Type B pancreatic cell (in vitro differentiated cells): ENCODE measurements at places on chromosomes 1 and 21.
A peak's percentile ranks its signal among the peaks of the same experiment; 100 is the strongest.

DNA sequence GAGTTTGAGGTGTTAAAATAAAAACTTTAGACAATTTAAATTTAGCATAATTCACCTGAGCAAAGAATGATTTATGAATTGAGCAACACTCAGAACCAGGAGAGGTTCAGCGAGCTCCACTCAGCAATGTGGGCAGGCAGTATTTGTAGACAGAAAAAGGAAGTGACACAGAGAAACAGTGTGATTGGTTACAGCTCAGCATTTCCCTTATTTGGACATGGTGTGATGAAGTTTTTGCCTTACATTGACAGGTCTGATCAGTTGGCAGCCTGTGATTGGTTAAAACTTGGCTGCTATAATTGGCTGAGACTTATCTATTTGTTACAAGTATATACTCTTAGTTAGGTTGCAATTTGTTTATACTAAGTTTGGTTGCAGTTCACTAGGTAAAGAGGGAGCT is 621.2 kb upstream of the PRMT6 start:
- DNase-seq: no peak

DNA sequence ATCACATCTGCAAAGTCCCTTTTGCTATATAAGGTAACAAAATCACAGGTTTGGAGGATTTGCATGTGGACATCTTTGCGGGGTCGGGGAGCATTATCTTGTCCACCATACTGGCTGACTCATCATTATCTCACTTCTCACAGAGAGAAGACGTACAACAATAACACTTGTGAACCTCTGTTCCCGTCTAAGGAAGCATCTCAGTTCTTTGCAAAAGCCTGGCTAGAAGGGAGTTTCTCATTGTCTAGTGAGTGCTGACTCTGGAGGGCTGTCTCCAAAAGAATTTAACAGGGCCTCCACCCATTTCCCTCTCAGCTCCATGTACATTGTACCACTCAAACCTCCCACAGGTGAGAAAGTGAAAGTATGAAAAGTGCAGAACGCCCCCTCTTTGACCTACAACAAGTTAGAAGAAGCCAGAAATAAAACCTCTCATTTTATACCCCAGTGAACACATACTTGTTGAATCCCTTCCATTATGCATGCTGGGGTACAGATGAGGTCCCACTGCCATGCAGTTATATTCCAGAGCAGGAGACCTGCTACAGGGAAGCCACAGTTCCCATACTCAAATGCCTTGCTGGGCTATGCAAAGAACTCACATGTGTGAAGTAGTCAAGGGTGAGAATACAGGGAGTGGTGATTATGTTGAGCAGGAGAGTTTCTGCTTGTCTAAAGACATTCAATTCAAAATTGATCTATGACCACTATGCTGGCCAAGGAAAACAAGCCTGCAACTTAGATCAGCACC is 121.7 kb upstream of the PRDX6 start:
- DNase-seq: no peak

GRCh38 chr1:38708701-38709258 is 150.8 kb downstream of the RRAGC start:
- no peak for DNase-seq

DNA sequence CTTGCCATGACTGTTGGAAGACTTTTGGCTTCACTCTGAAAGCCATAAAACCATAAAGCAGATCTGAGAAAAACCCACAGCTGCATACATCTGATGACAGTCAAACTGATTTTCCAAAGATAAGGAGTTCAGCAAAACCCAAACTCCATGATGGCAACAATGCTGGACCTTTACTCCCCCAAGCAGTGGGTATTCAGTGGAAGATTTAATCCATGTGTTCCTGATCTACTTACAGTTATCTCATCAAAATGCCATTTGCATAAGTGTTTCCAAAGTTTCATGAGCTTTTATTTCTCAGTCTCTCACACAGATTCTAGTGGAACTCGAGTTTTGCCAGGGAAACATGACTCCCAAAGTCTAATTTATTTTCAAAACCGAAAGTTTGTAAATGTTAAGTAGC is 184.9 kb downstream of the ZC3H11B start:
- DNase-seq: no peak

- no peak for DNase-seq
Observed at GRCh38 chr1:6083801-6084446, 38.2 kb downstream of the KCNAB2 start.

GRCh38 chr1:37042506-37042905 is 8.2 kb upstream of the GRIK3 start:
- DNase-seq: no peak

GRCh38 chr1:101849356-101849755 is 147.4 kb downstream of the OLFM3 start:
- no peak for DNase-seq

GRCh38 chr1:214493126-214493796 is 58.1 kb downstream of the PTPN14 start:
- DNase-seq: no peak

- no peak for DNase-seq
Observed at GRCh38 chr21:38129711-38130110, 127.1 kb upstream of the KCNJ15 start.

DNA sequence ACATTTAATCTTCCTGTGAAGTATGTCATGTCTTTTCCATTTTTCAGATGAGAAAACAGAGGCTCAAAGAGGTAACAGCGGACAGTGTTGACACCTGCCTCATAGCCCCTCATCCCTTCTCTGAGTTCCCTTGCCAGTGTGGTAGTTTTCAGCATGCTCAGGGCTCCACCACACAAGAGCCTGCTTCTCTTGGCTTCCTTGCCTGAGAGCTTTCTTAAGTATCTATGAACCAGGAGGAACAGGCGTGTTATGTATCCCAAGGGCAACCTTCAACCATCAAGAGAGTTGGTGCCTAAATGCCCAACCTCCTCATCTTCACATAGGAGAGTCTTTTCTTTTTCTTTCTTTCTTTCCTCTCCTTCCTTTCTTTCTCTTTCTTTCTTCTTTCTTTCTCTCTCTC is 5.9 kb upstream of the PAFAH2 start:
- DNase-seq: no peak

GRCh38 chr1:112702067-112702395 is 4.9 kb downstream of the RHOC start:
- DNase-seq: no peak

DNA sequence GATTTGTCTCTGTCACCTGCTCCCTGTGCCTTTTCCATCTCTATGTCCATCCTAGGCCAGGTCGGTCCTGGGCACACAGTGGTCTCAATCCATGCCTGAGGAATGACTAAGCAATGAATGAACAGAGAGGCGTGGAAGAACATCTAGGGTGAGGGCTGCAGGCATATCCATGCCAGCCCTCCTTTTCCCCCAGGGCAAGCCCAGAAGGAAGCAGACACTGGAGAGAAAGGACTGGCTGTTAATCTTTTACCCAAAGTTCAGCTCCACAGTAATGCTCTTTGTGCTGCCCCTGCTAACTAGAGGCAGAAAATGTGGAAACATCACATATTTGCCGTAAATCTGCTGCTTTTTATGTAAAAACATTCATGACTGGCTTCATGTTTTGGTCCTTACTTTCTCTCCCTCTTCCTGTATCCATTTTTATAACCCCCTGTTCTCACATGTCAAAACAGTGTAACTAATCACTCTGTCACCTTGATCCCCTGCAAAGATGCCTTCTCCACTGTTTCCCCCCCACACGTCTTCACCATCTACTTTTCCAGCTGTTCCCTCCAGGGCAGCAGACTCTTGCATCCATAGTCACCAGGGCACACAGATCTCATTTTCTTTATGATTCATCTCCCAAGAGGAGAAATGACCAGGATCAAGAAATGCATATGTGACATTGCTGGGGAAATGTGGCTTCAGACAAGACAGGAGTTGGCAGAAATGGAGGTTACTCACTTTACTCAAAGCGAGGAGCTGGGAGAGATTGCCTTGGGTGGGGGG is 166.4 kb upstream of the PROX1 start:
- DNase-seq: no peak

GRCh38 chr1:44539991-44540730 is 134.1 kb downstream of the TMEM53 start:
- no peak for DNase-seq

DNA sequence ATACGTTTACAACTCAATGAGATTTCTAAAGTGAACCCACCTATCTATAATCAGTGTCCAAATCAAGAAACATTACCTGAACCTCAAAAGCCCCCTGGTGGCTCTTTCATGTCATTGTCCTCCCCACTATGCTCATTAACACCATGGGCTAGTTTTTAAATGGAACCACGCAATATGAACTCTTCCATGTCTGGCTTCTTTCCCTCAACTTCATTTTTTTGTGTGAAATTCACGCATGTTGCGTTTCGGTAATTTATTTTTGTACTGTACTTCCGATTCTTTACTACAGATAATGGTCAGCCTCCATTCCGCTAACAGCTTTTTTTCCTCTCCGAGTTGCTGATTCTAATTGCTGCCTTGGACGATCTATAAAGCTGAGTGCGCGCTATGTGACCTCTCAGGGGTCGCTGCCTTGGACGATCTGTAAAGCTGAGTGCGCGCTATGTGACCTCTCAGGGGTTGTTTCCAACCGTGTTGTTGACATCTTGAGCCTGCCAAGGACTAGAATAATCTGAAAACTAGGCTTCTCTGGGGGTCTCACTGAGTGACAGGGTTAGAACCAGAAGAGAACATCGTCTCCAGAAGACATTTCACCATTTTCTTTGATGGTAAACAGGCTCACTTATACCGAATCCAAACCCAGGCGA is 1.1 kb upstream of the CACYBP start:
- DNase-seq: no peak

DNA sequence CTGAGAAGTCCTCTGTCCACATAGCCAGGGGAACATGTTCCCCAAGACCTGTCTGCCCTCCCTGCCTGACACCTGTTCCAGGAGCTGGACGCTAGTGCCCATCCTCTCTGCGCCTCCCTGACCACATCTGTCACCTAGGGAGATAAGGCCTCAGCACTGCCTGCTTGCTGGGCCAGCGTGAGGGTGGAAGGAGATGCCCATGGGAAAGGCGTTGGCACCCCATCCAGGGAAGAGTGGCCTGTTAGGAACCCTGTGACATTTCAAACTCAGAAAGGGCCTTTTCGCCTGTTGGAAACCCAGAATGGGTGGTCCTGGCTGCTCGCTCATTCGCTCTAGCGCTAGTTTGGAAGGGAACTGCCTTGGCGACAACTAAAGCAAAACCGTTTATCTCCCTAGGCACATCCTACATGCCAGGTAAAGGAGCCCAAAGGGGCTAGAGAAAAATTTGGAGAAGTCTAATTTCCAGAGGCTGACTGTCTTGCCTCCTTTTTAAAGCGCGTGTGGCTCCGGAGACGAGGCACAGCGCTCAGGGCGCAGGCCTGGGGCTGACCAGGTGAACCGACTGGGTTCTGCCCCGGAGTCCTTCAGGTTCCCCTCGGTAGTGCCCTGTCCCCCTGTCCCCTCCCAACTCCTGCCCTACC is 410 bp downstream of the ACTA1 start:
- DNase-seq: no peak

GRCh38 chr1:42155362-42155761 is 2.2 kb downstream of the GUCA2B start:
- DNase-seq: no peak

DNA sequence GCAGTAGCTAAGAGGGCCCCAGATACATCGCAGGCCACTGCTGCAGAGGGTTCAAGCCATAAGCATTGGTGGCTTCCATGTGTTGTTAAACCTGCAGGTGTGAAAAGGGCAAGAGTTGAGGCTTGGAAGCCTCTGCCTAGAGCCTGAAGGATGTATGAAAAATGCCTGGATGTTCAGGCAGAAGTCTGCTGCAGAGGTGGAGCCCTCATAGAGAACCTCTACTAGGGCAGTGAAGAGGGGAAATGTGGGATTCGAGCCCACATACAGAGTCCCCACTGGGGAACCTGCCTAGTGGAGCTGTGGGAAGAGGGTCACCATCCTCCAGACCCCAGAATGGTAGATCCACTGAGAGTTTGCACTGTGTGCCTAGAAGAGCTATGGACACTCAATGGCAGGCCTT is 30.6 kb upstream of the ADGRL4 start:
- DNase-seq: no peak

GRCh38 chr1:57826535-57826934 is 402.7 kb upstream of the DAB1 start:
- DNase-seq: no peak

- DNase-seq: no peak
Observed at GRCh38 chr1:8361198-8361849, 43.4 kb downstream of the SLC45A1 start.

GRCh38 chr1:85047472-85048295 is 616 bp downstream of the MCOLN3 start:
- DNase-seq: peak; percentile 70

GRCh38 chr1:231940701-231941100 is 314.1 kb downstream of the DISC1 start:
- no peak for DNase-seq

- DNase-seq: no peak
Observed at GRCh38 chr1:29551123-29551936, 315.0 kb downstream of the PTPRU start.

DNA sequence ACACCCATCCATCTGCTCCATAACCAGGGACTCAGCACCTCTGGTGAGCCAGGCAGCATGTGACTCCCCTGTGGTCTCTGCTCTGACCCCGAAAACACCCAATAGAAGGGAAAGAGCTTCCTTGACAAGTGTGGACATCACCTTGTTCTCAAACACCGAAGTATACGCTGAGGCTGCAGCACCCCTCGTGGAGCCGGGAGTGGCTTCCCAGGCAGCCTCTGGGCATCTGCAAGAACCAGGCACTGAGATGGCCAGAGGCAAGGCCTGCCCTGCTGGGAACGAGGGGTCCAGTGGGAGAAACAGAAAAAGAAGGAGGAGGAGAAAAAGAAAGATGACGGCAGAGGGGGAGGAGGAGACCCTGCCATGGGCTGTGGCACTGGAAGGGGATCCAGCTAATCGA is 18.2 kb upstream of the AJAP1 start:
- no peak for DNase-seq

DNA sequence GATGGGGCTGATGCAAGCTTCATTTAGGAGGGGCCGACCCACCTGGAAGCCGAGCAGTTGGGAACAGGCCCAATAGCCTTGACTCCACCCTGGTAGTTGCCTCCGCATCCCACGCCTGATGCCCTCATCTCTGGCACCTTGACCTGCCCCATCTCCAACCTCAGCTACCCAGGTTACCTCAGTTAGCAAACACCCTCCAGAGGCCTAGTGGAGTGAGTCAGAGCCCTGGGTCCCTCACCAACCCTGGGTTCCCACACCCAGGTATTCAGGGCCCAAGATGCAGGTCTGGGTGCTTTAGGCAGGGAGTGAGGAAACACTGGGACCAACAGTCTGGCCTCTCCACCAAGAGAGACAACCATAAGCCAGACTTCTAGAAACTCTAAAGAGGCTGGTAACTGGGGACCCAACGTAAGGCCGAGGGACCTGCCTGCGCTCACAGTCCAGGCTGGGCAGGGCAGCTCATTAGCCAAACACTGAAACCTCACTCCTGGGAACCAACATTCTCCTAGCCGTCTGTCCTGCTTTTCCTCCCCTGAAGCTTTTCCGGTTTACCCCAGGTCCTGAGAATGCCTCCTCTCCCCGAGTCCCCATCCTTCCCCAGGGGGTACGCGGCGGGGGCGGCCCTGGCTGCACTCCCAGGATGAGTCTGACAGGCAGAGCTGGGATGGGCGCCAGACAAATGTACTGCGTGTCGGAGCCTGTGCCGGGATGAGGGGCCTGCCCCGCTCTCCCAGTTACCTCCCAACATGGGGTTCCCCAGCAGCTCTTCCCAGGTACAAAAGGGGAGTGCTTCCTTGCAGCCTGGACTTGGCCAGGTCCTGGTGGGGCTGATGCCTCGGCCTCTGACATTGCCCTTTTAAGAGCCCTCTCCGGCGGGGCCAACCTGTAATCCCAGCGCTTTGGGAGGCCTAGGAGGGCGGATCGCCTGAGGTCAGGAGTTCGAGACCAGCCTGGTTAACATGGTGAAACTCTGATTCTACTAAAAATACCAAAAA is 8.9 kb upstream of the CELSR2 start:
- no peak for DNase-seq
